Left kidney (tissue), 8 donors: ENCODE measurements at places on chromosomes 12 and 14.

GRCh38 chr14:59161561-59162175 lies 26.8 kb upstream of the DAAM1 start:
- peak; percentile 76 for DNase-seq

- DNase-seq = no peak
Observed at GRCh38 chr12:51017452-51017851, 8.7 kb downstream of the SLC11A2 start.

DNA sequence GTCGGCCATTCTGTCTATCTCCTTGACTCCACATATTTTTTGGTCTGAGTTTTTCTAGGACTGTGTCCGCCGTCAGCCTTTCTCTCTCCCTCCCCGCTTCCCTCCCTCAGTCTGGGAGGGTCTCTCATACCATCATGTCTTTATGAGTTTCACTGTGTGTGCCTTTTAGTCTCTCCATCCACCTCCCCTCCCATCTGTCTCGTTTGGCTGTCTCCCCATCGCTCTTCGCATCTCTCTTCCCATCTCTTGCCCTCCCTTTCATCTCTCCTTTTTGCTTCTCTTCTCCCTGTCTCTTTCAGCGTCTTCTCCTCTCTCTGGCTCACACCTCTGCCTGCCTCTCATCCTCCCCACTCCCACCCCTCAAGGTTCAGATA lies 6.9 kb upstream of the CISTR start:
- no peak for DNase-seq

GRCh38 chr12:71981149-71981548 lies 42.5 kb downstream of the TPH2 start:
- peak; percentile 4 for DNase-seq

GRCh38 chr12:14689996-14690395 lies 6.4 kb downstream of the GUCY2C start:
- no peak for DNase-seq

DNA sequence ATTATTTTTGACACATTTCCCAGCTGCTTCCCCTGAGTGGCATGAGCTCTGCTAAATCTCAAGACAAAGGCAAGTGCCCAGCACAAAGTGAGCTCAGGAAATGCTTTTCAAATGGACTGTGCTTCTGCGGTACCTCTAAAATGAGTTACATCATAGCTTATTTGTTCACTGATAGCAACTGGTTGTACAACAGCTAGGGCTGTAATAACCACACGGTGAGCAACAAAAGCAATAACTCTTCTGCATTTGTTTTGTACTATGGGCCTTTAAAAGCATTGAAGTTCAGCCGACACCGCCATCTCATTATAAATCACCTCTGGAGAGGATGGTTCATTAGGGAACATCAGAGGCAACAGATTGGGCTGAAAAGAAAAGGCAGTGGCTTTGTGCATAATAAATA lies 475.0 kb downstream of the GLT1D1 start:
- DNase-seq = no peak

DNA sequence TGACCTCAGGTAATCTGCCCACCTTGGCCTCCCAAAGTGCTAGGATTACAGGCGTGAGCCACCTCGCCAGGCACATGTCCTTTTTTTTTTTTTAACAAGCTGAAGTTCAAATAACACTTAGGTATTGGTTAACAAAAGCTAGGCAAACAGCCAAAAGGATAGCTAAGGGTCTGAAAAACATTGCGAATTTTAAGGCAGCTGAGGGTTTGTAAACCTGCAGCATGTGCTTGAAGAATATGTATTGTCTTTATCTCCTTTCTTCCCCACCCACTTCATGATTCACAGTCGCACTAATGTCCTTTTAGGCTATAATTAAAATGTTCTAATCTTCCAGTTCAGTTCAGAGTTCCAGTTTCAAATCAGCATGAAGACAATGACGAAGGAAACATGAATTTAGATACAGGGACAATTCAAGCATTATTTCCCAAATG lies 30.1 kb upstream of the CERS5 start:
- no peak for DNase-seq

DNA sequence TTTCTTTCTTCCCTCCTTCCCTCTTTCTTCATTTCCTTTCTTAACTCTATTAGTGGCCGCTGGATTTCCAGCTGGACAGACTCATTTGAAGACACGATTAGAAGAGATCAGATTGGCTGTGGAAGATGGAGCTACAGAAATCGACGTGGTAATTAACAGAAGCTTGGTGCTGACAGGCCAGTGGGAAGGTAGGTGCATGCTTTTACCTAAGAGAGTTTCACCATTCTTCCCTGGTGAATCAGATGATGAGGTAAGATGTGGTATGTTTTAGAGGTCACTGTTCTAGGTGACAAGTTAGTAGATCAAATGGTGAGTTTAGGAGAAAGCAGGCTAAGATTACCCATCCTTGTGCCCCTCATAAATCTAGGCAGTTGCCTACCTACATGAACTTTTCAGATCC lies 51.6 kb downstream of the DERA start:
- DNase-seq = no peak

GRCh38 chr12:131009595-131010395 lies 56.1 kb downstream of the ADGRD1 start:
- no peak for DNase-seq

DNA sequence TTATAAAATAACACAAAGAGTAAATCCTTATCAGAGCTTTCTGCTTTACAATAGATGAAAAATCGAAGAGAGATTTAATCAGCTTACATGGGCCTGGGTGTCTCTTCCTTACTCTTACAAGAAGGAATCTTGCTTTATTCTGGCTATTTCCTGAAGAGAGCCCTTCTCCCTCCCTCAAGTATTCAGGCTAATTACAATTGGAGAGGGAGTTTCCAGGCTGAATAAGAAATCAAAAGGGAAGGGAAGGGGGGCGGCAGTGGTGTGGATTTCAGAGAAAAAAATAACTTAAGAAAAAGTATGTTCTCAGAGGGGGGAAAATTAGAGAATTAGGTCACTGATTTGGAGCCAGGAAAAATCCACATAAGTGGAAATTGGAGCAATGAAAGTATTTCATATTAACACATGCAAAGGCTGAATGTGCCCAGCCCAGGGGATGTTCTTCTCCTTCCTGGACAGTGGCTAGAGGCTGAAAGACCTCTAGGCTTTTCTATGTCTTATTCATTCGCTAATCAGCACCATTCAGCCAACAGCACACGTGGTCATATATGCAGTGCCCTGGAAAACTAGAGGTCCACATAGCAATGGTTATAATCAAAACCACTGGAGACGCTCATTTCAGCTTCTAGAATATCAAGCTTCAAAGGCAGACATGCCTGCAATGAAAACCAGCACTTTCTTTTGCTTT lies 158.9 kb upstream of the BTG1 start:
- peak; percentile 22 for DNase-seq

- DNase-seq = no peak
Observed at GRCh38 chr12:13094367-13094766, 9.1 kb downstream of the GSG1 start.

DNA sequence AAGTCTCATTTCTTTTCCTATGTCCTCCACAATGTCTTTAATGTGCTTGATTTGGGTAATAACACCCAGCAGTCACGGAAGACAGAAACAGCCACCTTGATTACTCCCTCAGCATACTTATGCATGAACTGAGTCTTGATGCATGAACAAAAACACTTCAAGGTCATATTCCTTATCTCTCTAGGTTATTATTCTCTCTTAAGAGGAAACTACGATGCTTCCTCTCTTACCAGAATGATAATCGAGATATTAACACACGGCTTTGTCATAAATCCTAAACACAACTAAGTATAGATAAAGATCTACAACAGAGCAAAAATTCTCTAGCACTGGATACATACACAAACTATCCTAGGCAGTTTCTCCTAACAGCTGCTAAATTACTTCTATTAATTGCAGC lies 583.5 kb upstream of the ATP2B1 start:
- no peak for DNase-seq

DNA sequence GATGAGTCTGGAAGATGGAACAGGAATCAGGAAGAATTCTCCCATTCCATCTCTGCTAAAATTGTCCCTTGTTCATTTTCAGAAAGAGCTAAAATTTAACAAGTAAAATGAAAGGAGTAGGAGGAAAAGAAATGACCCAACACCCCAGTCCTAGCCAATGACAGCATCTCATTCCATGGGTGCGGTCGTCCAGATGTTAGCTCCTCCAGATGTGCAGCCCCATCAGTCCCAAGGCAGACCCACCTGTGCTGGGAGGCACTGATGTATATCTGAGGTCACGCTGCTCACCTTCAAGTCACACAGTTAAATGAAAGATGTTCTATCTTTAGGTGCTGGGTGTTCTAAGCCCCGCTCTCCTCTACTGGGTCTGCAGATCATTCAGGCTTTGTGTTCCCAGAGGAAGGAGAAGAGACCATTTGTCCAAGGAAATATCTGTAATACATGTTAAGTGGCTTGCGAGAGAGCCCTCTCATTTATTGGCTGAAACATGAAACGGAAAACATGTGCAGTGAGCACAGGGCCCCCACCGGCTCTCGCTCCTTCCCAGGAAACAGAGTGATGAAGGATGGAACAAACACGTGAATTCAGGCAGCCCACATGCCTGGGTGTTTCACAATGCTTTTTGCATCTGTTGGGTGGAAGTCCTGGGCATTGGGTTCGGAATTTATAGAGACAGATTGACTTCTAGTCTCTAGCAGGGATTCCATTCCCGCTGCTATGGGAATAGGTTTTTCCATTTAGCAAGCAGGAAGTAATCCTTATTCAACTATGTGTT lies 294.6 kb downstream of the NUAK1 start:
- no peak for DNase-seq

DNA sequence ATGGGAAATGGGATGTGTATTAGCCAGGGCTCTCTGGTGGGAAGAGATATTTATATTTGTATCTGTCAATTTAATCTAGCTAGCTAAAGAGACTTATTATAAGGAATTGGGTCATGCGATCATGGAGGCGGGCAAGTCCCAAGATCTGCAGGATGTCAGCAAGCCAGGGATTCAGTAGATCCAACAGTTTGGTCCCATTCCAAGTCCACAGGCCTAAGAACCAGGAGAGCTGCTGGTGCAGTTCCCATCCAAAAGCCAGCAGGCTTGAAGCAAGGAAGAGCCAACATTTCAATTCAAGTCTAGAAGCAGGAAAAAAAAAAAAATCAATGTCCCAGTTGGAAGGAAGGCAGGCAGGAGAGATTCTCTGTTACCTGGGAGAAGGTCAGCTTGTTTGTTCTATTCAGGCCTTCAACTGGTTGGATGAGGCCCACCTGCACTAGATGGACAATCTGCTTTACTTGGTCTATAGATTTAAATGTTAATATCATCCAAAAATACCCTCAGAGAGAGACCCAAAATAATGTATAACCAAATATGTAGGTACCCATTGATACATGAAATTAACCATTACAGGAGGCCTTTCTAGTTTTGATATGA lies 60.7 kb upstream of the BCAT1 start:
- DNase-seq = no peak

- no peak for DNase-seq
Observed at GRCh38 chr12:27334042-27334720, 1.5 kb downstream of the BMAL2 start.

DNA sequence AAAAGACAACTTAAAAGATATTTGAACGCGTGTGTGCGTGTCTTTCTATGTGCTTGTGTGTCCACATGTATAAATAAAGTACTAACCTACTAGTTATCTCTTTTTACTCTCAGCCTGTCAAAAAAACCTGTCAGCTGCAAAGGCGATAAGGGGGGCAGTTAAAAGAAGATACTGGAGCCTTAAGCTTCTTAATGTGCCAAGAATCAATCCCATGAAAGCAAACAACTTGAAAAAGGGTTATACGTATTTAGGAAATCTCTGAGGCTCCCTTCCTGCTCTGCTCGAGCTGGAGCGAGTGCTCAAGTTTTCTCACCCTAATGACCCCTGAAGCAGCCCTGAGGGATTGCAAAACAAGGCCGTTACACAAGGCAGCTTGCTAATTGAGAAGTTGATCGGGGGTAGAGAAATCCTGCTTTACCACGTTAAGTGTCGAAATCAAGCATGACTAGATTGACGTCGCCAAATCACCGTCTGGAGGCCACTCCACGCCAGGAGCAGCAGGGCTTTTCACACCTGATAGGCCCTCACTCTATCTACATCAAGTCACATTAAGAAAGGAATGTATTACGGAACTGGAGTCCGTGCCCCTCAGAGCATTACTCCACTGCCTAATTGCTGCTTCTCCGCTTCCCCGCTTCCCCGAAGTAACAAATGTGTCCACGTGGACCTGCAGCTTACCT lies 32.4 kb downstream of the LMO3 start:
- peak; percentile 24 for DNase-seq

DNA sequence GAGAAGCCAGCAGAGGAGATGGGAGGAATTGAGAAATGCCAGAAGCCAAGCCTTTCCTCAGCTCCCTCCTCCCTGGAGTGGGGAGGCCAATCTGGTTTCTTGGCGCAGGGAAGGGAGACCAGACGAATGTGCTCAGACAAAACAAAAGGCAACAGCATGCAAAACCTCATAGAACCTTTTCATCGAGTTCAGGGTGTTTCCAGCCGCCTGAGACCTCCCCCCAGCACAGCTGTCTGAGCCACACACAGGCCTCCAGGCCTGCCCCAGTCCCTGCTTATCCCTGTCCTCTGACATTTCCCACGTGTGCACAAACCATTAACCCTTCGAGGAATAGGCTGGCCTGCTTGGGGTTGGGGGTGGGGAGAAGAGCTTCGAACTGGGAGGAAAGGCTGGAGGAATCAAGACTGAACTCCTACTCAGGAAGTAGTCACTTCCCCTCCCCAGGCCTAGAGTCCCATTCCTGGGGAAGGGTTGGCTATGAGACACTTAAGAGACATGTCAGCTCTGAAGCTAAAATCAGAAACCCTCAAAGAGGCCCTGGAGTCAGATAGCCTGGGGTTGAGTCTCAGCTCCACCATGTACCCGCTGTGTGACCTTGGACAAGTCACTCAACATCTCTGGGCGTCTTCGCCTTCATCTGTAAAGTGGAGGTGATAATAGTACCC lies 10.7 kb downstream of the TBX3 start:
- no peak for DNase-seq

DNA sequence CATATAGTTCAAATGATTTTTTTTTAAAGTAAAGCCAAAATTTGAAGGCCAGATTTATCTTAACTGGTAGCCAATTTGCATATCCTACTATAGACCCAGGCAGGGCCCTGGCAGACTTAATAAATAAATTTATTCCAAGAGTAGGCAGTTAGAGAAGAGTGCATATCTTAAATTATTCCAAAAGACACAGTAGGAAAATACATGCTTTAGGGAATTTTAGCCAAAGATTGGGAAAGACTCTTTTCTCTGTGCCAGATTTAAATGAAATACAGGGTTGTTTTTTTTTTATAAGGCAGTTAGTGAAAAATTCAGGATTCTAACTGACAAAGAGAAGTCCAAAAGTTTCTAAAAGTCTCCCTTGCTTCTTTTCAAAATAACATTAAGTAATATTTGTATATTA lies 65.5 kb downstream of the ST8SIA1 start:
- no peak for DNase-seq
